ENCODE measurements at places on chromosomes 7 and 10.

DNA sequence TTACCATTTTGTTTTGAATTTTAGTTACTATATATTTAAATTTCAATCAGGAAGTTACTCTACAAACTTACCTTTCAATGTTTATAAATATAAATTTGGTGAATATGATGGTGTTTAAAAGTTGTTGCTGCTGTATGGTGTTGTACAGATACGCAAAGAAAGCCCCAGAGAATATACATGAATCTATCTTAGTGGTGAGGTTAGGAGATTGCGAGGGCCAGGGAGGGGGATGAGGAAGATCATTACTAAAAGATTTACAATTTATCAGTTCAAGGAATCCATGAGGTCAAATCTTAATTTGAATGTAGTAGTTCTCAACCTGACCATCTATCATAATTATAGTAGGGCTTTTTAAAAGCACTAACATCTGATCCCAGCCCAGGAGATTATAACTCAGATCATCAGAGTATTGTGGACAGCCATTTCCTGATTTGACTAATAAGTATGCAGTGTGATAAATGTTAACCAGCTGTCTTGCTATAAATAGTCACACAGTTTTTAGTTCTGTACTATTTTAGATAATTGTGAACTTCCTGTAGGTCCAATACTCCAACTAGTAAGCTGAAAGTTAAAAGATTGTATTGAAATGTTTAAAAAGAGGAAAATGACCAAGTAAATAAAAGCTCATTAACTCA lies 23.6 kb downstream of the FAM3C start:
- DNase-seq = no peak

DNA sequence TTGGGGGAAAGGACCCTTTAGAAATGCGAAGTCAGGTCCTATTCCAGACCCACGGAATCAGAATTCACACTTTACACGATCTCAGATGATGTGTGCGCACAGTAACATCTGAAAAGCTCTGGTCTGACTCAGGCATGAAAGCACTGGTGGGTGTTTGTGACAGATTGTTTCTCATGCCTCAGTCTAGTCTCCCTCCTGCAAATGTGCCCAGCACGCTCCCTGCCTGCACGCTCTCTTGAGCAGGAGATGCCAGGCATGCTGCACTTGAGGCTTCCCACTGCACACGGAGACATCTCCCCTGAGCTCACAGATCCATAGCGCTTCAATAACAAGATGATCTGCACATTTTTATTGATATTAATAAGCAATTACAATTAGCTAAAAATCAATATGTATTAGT lies 23.6 kb upstream of the ZNF37A start:
- DNase-seq = no peak

DNA sequence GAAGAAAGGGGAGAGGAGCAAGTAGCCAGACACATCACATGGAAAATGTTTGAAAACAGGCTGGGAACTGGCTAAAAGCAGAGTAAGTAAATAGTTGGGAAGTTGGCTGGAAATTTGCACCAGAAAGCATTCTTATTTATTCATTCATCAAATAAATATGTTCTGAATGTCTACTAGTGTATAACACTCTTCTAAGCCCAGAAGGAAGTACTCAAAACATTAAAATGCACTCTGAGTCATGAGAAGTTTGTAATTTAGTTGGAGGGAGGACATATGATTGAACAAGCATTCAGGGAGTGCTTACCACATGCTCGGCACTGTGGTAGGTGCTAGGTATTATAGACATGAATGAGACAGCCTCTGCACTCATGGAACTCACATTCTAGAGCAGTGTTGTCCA lies 37.0 kb upstream of the CNNM1 start:
- no peak for DNase-seq

GRCh38 chr10:97153270-97153850 lies 32.4 kb downstream of the SLIT1 start:
- DNase-seq = no peak

GRCh38 chr10:61635471-61635870 lies 27.3 kb upstream of the CABCOCO1 start:
- DNase-seq = no peak

DNA sequence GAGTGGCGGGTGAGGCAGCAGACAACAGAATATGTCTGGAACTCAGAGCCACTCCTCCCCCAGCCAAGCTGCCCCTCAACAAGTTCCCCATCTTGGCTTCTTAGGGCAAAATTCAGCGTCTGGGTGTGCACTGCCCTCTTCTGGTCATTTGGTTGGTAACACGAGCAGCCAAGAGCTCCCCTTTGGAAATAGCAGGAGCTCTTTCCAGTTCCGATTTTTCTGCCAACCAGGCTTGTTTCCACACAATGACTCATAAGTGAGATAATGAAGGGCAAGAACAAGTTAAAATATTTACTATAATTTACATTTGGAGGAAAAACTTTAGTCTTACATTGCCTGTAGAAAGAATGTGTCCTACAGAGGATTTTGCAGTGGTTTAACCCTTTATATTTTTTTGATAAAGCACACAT lies 70.5 kb downstream of the ADCYAP1R1 start:
- DNase-seq = peak; percentile 75

GRCh38 chr10:71873582-71874211 lies 22.6 kb upstream of the PSAP start:
- DNase-seq = no peak

DNA sequence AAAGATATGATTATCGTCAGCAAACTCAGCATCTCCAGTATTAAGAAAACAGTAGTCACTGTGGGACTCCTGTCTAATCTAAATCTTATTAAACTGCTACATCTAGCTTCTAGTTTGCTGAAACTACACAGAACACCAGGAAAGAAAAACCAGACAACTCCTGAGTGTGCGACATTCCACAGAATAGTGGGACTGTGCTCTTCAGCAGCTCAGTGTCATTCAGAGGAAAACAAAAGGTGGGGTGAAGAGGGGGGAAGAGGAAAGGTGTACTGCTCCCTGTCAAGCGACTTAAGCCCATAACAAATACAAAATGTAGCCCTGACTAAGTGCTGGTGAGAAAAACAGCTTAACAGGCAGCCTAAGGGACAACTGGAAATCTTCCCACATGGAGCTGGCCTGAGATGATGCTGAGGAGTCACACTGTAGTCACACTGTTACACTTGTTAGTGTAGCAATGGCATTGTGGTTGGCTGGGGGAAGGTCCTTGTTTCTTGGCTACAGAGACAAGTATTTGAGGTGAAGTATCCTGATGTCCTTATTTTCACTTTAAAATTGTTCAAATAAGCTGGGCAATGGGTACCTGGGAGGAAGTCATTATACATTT lies 135.5 kb downstream of the USP6NL start:
- DNase-seq = no peak

DNA sequence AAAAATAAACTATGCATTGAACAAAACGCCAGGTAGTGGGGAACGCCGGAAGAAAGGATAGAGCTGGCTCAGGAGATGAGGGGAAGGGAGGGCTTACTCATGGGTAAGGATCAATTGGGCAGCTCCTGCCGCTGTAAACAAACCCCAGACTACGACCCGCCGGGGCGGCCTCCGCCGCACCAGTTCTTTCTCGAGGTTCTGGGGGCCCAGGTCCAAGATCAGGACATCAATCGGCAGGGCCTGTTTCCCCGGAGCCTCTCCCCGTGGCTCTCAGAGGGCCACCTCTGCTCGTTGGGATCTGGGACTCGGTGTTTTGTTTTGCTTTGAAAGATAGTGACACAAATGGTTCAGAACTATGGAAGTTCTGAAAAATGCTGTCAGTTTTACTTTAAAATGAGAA lies 140.4 kb downstream of the ELFN1 start:
- no peak for DNase-seq

GRCh38 chr10:3887885-3888476 lies 103.0 kb upstream of the KLF6 start:
- peak; percentile 85 for DNase-seq

DNA sequence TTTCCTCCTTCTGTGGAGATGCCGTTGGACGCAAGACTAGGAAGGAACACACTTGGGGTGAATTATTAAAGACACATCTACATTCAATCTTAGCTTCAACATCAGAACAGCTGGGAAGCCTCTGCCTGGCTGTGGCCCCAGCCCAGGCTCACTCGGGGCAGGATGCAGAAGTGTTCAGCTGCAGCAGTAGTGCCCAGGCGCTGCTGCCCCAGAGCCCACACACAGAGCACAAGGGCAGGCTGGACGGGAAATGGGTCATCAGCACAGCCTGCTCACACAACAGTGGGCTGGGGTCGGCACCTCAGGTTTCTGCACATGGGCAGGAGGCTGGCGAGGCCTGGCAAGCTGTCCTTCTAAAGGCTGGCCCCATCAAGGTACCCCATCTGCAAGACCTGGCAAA lies 42.5 kb downstream of the NOD1 start:
- no peak for DNase-seq

DNA sequence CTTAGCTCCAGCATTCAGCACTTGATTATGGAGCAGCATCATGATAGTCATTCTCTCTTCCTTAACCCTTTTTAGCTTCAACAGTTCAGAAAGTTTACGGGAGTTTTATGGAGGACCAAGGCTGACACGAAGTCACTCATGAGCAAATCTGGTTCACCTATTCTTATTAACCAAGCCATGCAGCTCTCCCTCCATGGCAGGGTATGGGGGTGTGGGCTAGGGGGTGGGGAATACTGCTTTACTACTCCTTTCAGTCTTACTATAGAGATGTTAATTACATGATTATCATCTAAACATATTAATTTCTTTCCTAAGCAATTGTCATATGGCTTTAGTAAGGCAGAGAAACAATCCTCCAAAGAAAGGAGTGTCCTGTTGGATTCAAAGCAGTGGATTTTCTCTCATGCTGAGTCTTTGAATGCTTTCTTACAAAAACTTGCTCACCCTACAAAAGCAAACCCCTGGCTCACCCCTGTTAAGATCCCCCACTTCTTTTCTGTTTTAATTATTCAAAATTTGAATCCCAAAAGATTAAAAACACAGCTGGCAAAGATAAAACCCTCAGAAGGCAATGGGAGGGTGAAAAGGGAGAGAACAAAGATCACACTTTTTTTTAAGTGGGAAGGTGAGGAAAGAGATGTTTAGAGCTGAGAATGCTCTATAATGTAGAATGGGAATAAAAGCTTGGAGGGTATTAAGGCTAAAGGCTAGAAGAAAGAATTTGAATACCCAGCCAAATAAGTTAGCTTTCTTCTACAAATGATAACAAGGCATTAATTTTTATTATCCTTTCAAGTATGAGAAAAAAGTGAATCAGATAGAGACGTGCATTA lies 46.4 kb upstream of the SEMA3E start:
- DNase-seq = no peak

- no peak for DNase-seq
These were observed 205.7 kb downstream of the KIAA1217 start for GRCh38 chr10:24414597-24414996.

GRCh38 chr7:131664570-131664969 lies 108.1 kb upstream of the PODXL start:
- no peak for DNase-seq

- no peak for DNase-seq
These were observed 106.1 kb downstream of the PRKCQ start for GRCh38 chr10:6473901-6474370.

Measured in HT1080 (cell line).